Testis (tissue), 5 donors: ENCODE measurements at places on chromosomes 12 and 14.

DNA sequence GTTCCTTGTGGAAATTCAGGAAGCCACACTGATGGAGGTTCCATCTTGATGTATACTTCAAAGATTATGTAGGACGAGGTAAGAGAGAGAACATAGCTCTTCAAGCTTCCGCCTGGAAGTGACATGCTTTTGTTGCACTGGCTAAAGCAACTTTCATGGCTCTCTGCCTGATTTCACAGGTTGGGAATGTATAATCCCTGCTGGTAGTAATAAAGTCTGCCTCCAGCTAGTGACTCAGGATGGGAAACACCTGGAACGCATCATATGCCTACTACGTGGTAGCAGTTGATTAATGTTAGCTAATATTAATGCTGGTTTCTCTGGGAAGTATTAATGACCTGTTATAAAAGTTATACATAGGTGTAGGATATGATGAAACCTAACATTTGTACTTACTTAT is 71.1 kb downstream of the PELI2 start:
- H3K27me3 ChIP-seq, result no peaks in the 10 kb centered on the region
- DNase-seq, result no peak
- H3K36me3 ChIP-seq, result no peaks in the 10 kb centered on the region
- no peaks in the 10 kb centered on the region for H3K4me1 ChIP-seq
- H3K27ac ChIP-seq, result no peak overlapping the region

DNA sequence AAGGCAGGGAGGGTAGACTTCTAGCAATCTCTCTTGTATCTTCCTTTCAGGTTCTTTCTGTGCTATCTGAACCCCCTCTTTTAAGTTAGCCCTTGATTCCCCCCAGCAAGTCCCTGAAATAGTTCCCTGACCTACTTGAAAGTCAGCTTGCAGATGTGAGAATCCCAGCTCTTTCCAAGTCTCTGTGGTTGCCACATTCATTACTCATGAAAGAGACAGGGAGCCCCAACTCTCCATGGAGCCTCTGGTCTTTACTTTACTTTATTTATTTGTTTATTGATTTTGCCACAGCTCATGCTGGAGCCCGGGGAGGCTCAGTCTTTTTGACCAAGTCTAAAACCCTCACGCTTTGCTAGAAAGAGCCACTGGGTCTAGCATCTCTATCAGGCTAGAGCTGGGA is 193.6 kb upstream of the FAR2 start:
- no peaks in the 10 kb centered on the region for H3K36me3 ChIP-seq
- H3K4me1 ChIP-seq, result no peaks in the 10 kb centered on the region
- no peak overlapping the region for H3K27ac ChIP-seq
- no peaks in the 10 kb centered on the region for H3K27me3 ChIP-seq
- H3K4me3 ChIP-seq, result no peak overlapping the region

- no peak overlapping the region for H3K27ac ChIP-seq
- H3K4me1 ChIP-seq, result peaks cover 9% of the 10 kb centered on the region
- no peak overlapping the region for H3K4me3 ChIP-seq
Observed at GRCh38 chr14:91241863-91242262, 2.6 kb downstream of the GPR68 start.

DNA sequence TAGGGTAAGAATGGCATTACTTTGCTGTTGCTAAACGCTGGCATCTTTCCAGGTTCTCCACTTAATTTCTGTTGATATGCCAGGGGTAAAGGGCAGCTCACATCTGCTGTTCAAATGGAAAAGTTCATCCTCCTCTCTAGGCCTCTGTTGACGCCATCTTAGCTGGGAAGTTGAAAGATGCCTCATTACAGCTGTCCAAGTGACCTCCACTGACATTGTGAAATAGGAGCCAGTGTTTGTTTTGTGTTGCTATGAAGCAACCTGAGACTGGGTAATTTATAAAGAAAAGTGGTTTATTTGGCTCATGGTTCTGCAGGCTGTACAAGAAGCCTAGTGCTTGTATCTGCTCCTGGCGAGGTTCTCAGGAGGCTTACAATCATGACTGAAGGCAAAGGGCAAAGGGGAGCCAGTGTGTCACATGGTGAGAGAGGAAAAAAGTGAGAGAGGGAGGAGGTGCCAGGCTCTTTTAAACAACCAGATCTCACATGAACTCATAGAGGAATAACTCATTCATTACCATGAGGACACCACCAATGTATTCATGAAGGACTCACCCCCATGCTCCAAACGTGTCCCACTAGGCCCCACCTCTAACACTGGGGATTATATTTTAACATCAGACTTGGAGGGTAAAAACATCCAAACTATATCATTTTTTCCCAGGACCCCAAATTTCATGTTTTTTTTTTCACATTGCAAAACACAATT is 3.2 kb upstream of the ADAM21 start:
- H3K36me3 ChIP-seq, result no peaks in the 10 kb centered on the region
- DNase-seq, result no peak
- H3K4me3 ChIP-seq, result no peak overlapping the region
- H3K27me3 ChIP-seq, result no peaks in the 10 kb centered on the region

GRCh38 chr14:31992011-31992447 is 85.1 kb upstream of the ARHGAP5 start:
- H3K27ac ChIP-seq, result no peak overlapping the region
- H3K4me1 ChIP-seq, result no peaks in the 10 kb centered on the region
- H3K4me3 ChIP-seq, result no peak overlapping the region
- H3K27me3 ChIP-seq, result no peaks in the 10 kb centered on the region
- no peaks in the 10 kb centered on the region for H3K36me3 ChIP-seq

DNA sequence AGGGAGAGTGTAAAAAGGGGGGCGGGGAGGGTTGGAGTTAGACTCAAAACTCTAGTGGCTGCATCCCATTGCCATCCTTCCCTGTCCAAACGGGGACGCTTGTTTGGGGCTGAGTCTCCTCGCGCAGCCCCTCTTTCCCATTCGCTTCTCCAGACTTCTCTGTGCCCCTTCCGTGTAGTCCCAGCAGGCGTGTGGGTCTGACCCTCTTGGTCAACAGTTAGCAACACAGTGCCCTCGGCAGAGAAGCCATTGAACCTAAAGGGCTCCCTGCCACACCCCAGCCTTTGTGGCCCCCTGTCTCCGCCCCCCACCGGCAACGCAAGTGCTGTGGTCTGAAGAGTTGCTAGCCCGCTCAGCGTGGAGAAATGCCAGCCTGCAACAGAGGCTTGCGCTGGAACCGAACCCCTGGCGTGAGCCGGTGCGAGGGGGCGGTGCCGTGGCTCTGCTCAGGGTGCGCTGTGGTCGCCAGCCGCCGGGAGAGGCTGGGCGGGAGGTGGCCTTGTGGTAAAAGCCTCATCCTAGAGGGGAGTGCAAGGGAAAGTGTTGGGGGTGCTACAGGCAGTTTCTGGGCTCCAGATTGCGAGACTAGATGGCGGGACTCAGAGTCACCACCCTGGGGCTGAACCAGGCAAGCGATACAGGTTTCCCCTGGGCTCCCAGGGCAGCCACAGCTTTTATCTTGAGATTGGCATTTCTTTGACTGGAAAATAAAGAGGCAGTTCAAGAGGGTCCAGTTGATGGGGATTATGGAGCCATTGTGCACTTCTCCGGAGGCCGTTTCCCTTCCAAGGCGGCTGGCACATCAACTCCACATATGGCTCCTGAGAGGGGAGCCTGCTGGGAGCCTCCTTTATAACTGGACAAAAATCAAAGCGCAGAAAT is 2.1 kb downstream of the PLXNC1 start:
- H3K4me1 ChIP-seq, result peaks cover 20% of the 10 kb centered on the region
- DNase-seq, result peak; percentile 63
- H3K27ac ChIP-seq, result peak overlapping the region; percentile 48
- no peaks in the 10 kb centered on the region for H3K36me3 ChIP-seq
- H3K4me3 ChIP-seq, result peak overlapping the region; percentile 54

- no peaks in the 10 kb centered on the region for H3K36me3 ChIP-seq
- H3K27me3 ChIP-seq, result no peaks in the 10 kb centered on the region
- no peak overlapping the region for H3K27ac ChIP-seq
- H3K4me3 ChIP-seq, result no peak overlapping the region
- no peak for DNase-seq
Observed at GRCh38 chr12:65565601-65566560, 258.4 kb upstream of the HMGA2 start.

DNA sequence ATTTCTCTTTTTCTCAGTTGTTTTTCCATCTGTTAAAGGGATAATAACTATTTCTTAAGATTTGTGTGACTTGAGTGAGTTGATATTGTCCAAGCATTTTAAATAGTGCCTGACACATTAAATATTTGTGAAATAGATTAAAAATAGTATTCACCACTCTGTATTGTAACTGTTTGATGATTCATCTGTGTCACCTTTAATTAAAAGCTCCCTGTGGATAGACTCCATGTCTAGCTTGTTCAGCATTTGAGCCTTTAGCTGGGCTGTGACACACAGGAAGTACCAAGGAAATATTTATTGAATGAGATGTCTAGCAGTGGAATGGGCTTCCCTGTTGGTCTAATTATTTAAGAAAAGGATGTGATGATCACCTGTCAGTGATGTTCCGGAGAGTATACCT is 1.8 kb upstream of the GLIPR1L2 start:
- H3K27me3 ChIP-seq, result no peaks in the 10 kb centered on the region
- peaks cover 5% of the 10 kb centered on the region for H3K4me1 ChIP-seq
- no peaks in the 10 kb centered on the region for H3K36me3 ChIP-seq
- no peak overlapping the region for H3K27ac ChIP-seq
- no peak for DNase-seq

- H3K27me3 ChIP-seq, result no peaks in the 10 kb centered on the region
- no peak overlapping the region for H3K4me3 ChIP-seq
- DNase-seq, result no peak
- H3K36me3 ChIP-seq, result no peaks in the 10 kb centered on the region
- no peak overlapping the region for H3K27ac ChIP-seq
Observed at GRCh38 chr14:53043027-53043581, 92.3 kb upstream of the FERMT2 start.

- no peaks in the 10 kb centered on the region for H3K27me3 ChIP-seq
- H3K4me3 ChIP-seq, result no peak overlapping the region
- peaks cover 7% of the 10 kb centered on the region for H3K4me1 ChIP-seq
Observed at GRCh38 chr12:67772267-67773169, 124.0 kb downstream of the DYRK2 start.

DNA sequence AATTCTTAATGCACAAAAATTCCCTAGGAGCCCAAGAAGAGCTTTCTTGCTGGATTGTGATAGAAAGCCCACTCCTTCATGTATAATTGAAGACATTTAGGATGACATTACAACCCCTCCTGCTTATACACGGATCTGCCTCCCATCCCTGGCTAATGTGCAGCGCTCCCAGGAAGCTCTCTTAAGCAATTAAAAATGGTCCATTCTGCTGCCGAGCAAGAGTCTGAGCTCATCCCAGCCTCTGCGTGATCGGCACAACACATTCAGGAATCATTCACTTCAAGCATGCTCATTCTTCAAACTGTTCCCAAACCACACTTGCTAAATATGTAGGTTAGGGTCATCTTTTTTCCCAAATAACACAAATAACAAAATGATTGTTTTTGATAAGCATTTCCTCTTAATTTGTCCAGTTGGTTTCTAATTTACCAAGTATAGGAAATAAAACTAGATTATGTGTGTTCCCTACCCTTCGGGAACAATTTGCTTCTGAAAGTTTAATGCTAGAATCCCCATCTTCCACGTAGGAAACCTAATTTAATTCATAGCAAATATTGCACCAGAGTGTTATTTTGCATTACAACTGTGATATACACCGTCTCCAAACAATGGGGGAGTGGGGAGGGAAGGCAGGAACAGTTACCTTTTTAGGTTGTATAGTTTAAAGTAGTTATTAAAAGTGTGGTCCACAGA is 17.3 kb upstream of the TMEM233 start:
- H3K27me3 ChIP-seq, result no peaks in the 10 kb centered on the region
- no peak overlapping the region for H3K27ac ChIP-seq
- no peak overlapping the region for H3K4me3 ChIP-seq

DNA sequence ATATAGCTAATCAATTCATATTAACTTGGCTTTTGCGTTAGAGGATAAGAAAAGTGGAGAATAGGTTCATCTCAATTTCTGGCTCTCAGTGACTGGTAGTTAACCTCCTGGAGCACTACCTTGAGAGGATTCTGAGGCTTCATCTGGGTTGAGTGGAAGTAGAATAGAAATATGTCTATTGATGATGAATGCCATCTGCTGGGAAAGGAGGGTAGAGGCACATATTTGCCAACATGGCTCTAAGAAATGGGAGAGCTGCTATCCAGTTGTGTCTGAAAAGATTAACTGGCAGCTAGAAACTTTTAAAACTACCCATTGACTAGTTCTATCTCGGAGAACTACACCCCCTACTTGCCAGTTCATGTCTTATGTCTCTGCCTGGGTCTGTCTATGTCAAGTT is 530.1 kb downstream of the NRXN3 start:
- no peaks in the 10 kb centered on the region for H3K27me3 ChIP-seq
- no peaks in the 10 kb centered on the region for H3K36me3 ChIP-seq
- no peak for DNase-seq
- H3K4me1 ChIP-seq, result no peaks in the 10 kb centered on the region

DNA sequence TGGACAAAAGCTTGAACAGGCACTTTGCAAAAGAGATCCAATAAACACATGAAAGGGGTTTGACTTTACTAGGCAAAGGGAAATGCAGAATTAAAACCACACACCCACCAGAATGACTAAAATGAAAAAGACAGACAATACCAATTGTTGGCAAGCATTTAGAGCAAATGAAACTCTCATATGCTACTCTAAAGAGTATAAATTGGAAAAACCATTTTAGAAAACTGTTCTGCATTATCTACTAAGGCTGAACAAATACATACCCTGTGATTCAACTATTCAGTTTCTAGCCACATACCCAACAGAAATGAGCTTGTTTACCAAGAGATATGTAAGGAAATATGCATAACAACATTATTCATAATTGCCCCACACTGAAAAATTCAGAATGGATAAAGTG is 8.5 kb upstream of the IL22 start:
- no peaks in the 10 kb centered on the region for H3K36me3 ChIP-seq
- H3K4me3 ChIP-seq, result no peak overlapping the region
- no peak for DNase-seq
- H3K27me3 ChIP-seq, result no peaks in the 10 kb centered on the region
- H3K27ac ChIP-seq, result no peak overlapping the region
- H3K4me1 ChIP-seq, result no peaks in the 10 kb centered on the region

- no peaks in the 10 kb centered on the region for H3K27me3 ChIP-seq
- no peak overlapping the region for H3K27ac ChIP-seq
- H3K36me3 ChIP-seq, result no peaks in the 10 kb centered on the region
- DNase-seq, result no peak
- no peak overlapping the region for H3K4me3 ChIP-seq
Observed at GRCh38 chr14:31937730-31938346, 139.3 kb upstream of the ARHGAP5 start.

GRCh38 chr14:62117010-62117750 is 355.0 kb downstream of the SNAPC1 start:
- no peaks in the 10 kb centered on the region for H3K27me3 ChIP-seq
- peak overlapping the region; percentile 36 for H3K4me3 ChIP-seq
- peaks cover 5% of the 10 kb centered on the region for H3K4me1 ChIP-seq
- H3K36me3 ChIP-seq, result no peaks in the 10 kb centered on the region
- no peak overlapping the region for H3K27ac ChIP-seq

GRCh38 chr12:44379831-44380230 is 496.3 kb downstream of the NELL2 start:
- no peak overlapping the region for H3K27ac ChIP-seq
- no peaks in the 10 kb centered on the region for H3K4me1 ChIP-seq
- no peaks in the 10 kb centered on the region for H3K27me3 ChIP-seq
- H3K4me3 ChIP-seq, result no peak overlapping the region
- H3K36me3 ChIP-seq, result no peaks in the 10 kb centered on the region
